Mesothelial cell of epicardium (in vitro differentiated cells): ENCODE measurements at places on chromosomes 2 and 18.

DNA sequence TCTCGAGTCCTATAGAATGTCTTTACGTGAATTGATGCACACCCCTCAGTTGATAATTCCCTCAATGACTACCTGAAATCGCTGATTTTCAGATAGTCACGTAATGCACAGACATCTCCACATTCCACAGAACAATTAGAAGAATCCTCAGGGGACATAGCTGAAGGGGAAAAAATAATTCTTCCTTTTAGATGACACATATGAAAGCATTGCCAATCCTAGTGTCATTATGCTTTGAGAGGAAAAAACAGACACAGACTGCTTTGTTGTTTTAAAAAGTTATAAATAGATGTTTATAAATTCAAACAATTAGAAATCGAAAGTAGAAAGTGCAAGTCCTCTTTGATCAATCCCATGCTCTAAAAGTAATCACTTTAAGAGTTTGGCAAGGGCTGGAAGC is 100.6 kb upstream of the FN1 start:
- DNase-seq: no peak

DNA sequence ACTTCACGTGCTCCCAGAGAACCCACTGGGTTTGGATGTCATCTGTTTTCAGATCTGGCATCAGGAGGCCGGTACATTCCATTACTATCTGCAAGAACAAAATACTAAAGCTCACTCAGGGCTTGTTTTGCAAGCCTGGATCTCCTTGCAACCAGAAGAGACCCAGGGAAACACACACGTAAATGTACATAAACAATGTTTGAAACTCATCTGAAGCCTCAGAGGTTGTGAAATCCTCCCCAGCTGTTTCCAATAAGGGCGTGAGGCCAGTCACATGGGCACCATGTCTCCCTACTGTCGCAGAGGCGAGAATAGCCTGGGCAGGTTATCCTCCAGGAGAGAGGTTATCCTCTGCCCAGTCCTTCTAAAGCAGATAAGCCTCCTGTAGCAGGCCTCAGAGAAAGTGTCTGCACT is 186.9 kb downstream of the GFPT1 start:
- no peak for DNase-seq

GRCh38 chr2:37263839-37264238 is 32.4 kb downstream of the NDUFAF7 start:
- no peak for DNase-seq

DNA sequence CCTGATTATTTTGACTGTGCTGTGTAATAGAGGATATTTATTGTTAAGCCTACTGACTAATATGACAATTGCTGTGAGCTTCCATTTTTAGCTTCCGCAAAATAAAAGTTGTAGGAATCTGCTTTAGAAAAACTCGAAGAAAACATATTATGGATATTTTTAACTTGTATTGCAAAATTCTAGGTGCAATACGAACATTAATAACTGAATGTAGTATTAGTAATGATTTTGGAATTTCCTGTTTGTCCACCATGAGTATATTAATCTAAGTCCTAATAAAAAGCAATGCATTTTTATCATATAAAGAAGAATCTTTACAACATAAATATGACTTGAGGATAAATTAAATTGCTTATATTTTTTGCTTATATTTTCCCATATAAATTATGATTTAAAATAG is 2.4 kb upstream of the DSC3 start:
- no peak for DNase-seq

GRCh38 chr2:73749314-73749713 is 12.2 kb upstream of the TPRKB start:
- no peak for DNase-seq

DNA sequence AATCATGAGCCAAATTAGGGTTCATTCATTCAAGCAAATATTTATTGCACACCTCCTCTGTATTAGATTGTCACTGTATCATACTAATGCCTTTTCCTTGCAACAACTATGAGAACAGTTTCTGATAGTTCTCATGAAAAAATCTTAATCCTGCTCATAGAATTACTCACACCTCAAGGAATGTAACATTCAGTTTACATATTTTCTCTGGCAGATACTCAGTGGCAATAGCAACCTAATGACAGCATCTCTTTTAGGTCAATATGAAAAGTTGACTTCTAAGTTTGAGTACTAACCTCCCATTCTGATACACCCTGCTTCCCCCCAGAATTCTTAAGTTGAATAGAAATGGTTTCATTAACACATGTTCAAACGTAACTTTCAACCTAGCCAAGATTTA is 132.0 kb downstream of the VWC2L start:
- no peak for DNase-seq

DNA sequence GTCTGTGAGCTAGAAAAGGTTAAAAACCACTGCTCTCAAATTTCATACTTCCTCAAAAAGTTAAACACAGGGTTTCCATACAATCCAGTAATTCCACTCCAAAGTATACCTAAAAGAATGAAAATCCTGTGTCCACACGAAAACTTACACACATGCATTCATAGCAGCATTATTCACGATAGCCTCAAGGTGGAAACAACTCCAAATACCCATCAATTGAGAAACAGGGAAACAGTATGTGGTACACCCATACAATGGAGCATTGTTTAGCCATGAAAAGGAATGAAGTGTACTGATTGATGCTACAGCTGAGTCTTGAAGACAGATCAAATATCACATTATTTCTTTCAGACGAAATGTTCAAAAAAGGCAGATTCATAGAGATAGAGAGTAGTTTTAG is 36.7 kb downstream of the UXS1 start:
- no peak for DNase-seq

- DNase-seq: no peak
Observed at GRCh38 chr2:218031261-218031660, 28.5 kb upstream of the TNS1 start.

GRCh38 chr2:203739351-203739750 is 32.9 kb downstream of the CD28 start:
- DNase-seq: no peak

GRCh38 chr2:28453396-28453795 is 42.5 kb upstream of the PLB1 start:
- no peak for DNase-seq

DNA sequence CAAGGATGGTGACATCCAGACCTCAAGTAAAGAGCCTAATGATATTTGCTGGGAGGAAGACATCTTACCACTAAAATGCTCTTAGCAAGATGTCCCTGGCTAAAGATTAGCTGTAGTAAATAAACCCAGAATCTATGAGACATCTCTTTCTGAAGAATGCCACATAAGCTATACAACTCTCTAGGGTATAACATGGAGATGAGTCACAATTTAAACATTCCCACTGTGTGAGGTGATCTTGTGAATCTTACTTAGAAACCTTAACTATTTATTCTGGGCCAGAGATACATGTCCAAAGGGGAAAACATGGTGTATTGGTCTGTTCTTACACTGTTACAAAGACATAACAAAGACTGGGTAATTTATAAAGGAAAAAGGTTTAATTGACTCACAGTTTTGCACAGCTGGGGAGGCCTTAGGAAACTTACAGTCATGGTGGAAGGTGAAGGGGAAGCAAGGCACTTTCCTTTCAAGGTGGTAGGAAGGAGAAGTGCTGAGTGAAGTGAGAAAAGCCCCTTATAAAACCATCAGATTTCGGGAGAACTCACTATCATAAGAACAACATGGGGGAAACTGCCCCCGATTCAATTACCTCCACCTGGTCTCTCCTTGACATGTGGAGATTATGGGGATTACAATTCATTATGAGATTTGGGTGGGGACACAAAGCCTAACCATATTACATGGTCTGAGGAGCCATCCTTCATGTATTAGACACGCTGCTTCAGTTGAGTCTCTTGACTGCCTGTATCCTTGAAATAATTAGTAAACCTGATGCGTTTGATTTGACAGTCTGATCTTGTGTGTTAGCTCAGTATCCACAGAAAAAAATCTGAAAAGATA is 17.1 kb downstream of the KRCC1 start:
- DNase-seq: no peak

DNA sequence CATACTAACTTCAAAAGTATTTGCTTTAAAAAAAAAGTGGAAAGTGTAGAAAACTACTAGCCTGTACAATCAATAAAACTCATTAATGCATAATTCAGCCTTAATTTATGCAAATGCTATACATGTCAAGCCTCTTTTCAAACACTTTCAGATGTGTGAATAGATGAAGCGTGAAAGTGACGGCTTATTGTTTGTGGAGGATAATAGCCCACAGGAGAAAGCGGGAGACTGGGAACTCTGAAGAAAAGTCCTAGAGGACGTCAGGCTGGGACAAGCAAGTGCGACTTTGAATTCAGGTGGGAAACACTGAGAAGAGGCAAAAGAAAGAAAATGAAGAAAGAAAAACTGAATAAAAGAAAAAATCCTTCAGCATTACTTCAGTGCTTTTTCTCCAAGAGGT is 108.5 kb downstream of the STK39 start:
- no peak for DNase-seq

- no peak for DNase-seq
Observed at GRCh38 chr2:10057231-10058107, 14.1 kb downstream of the KLF11 start.

- peak; percentile 51 for DNase-seq
Observed at GRCh38 chr18:46073474-46074331, 1.6 kb upstream of the PSTPIP2 start.

GRCh38 chr2:136327162-136327852 is 209.4 kb upstream of the CXCR4 start:
- no peak for DNase-seq

- no peak for DNase-seq
Observed at GRCh38 chr2:234979204-234980167, 27.7 kb downstream of the SH3BP4 start.

- DNase-seq: no peak
Observed at GRCh38 chr18:44245019-44245418, 435.7 kb upstream of the SETBP1 start.

- DNase-seq: no peak
Observed at GRCh38 chr18:31079973-31080372, 22.2 kb downstream of the DSC2 start.

- DNase-seq: no peak
Observed at GRCh38 chr18:73691118-73691517, 456.5 kb downstream of the FBXO15 start.

GRCh38 chr2:26651799-26652198 is 10.6 kb upstream of the CIB4 start:
- no peak for DNase-seq

DNA sequence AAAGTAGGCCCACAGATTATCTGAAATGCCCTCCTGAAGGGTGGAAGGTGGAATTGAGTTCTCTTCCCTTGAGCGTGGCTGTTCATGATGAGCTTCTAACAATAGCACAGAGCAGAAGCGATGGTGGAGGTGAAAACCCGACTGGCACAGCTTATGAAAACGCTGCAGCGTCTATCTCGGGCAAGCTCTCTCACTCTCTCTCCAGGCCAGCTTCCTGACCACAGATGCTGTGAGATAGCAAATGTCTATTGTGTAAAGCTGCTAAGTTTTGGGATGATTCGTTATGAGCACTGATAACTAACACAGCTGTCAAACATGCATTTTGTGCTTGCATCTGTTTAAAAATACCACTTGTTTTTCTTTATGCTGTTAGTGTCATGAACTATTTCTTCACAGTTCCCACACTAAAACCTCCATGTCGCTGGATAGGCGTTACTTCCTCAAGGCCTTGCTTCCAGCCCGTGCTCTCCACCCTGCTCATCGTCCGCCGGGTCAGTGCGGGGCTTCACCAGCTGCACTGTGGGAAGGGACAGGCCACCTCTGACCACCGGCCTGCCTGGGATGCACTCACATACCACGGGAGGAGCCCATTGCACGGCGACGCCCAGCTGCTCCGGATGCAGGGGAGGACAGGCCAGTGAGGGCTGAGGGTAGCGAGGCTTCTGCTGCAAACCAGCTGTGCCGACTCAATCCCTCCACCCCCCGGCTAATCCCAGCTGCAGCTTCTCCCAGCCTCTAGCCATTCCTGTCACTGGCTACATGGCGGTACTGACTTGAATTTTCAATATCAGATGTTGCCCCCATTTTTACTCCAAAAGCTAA is 60.0 kb upstream of the OTOS start:
- DNase-seq: no peak

DNA sequence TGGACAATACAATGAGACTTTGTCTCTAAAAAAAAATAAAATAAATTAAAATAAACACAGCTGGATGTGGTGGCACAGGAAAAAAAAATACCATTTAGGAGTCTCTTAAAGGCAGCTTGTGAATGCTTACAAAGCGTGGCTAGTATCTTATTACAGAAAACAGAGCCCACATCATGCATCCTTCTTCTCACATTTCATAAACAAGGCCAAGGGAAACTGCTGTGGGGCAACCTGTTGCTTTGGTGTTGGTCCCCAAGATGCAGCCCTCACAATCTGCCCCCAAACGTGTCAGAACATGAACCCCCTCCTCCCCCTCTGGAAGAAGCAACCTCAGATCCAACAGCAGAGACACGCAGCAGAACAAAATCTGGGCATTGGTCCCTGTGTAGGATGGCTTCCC is 2.6 kb downstream of the SLC14A1 start:
- DNase-seq: no peak

GRCh38 chr2:67896076-67896475 is 166.7 kb downstream of the C1D start:
- no peak for DNase-seq

DNA sequence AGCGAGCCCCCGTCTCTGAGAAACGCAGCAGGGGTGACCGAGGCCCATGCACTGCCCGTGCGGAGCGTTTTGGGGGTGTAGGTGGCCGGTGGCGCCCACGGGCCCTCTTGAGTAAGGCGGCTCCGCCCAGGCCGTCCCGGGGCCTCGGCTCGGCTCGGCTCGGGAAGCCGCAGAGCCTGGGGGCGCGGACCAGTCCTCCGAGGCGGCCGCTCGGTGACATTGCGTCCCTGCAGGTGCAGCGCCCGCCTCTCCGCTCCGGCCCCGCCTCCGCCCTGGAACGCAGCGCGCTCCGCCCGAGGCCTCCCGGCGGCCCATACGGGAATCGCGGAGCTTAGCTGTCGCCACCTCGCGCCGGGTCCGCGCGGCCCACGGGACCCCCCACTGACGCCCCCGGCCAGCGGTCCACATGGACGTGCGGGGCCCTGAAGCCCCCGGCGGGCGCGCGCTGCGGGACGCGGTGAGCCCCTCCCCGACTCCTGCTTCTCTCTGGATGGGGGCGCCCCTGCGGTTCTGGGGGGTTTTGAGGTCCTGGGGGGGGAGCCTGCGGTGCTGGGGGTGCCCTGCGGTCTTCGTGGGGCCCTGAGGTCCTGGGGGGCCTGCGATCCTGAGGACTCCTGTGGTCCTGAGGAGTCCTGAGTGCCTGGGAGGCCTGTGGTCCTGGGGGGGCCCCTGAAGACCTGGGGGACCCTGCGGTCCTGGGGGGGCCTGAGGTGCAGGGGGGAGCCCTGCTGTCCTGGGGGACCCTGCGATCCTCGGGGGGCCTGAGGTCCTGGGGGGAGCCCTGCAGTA is at the start of gene HSBP1L1:
Gene HSBP1L1 (plus strand): TSS at position 314 of the 789 bp plus-strand sequence. CDS start 93 bp downstream, at position 407.
- DNase-seq: no peak

DNA sequence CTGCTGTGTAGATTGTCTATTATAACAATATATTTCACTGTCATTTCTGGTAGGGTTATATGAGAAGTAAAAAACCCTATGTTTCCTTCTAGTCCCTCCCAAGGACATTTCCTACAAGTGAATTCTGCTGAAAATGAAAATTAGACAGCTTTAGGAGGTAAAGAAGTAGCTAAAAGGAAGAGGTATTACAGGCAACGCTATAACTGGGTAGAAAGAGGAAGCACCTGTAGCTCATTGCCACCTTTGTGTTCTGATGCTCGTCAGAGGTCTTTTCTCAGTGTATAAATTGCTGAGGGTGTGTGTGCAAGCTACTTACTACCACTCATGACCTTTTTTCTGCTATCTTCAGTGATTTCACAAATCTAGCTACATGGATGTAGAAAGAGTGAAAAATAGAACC is 1.4 kb downstream of the DNAJC10 start:
- DNase-seq: no peak

GRCh38 chr18:59353079-59353680 is 5.9 kb downstream of the LMAN1 start:
- DNase-seq: no peak

- DNase-seq: no peak
Observed at GRCh38 chr2:116696223-116696622, 1118.3 kb upstream of the DDX18 start.
